GM03348 (cell line): ENCODE measurements at places on chromosomes 11 and 22.

GRCh38 chr11:118251858-118252652 lies at the start of gene MPZL3:
Gene MPZL3, minus strand, starts transcription at chr11:118252365. Its CDS starts 71 bp downstream, at chr11:118252294.
- DNase-seq, result peak; percentile 41

GRCh38 chr11:10845589-10845988 lies 12.3 kb downstream of the ZBED5 start:
- DNase-seq, result peak; percentile 13

GRCh38 chr11:31246451-31247165 lies 122.9 kb downstream of the DCDC1 start:
- no peak for DNase-seq

GRCh38 chr11:104328512-104328907 lies 164.6 kb upstream of the PDGFD start:
- no peak for DNase-seq

- no peak for DNase-seq
Observed at GRCh38 chr11:13347901-13348300, 70.3 kb downstream of the BMAL1 start.

DNA sequence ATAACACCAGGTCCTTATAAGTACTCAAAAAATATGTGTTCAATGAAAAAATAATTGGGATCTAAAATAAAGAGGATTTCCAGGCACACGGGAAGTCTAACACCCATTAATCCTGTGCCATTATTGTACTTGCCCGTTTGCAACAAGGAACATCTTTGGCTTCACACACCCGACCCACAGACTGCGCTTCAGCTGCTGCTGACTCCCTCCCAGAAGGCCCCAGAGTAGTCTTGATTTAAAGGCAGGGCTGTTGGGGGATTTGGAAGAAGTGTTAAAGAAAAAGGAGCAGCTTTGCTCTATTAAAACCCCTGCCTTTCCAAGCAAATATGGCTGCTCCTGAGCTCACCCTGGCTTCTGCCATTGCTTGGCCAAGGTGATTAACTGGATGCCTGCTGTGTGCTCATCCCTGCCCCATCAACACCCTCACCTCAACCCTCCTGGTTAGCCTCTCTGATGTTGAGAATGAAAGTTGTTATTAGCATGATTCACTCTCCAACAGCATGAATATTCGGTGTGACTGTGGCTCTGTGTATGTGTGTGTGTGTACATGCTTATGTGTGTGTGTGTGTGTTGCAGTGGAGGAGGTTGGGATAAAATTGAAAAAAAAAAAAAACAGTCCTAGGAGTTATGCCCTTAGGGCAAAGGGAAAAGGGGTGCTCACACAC lies 76.1 kb downstream of the KIRREL3 start:
- DNase-seq, result no peak

DNA sequence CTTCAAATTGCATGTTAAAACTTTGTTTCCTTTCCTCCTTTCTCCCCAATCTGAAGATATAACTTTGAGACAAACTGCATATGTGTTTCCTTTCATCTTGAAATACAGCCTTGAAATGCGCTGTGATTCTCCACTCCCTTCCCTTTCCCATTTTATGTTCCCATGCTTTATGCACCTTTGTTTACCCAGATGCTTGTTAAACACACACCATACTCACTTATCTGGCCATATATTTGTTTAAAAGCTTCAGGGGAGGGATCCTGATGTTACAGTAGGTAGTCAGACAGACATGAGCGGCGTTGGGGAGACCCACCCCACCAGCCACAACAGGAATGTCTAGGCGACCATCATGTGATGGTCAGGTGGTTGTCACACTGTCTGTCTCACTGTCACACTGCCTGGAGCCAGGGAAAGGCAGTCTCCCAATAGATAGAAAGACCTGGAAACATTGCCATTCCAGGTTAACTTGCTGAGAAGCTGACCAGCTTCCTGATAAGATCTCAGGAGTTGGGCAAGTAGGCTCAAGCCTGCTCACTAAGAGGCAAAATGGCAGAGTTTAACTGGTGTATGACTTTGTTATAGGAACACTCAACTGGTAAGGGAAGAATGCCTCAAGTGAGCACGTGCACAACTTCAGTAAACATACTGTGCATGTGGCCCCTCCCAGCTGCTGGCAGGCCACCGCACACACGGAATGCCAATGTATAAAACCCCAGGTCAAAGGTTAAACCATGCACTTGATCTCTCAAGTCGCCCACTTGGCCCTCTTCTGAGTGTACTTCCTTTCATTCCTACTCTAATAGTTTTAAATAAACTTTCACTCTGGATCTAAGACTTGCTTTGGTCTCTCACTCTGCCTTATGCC lies 23.5 kb upstream of the MSANTD2 start:
- DNase-seq, result no peak

- DNase-seq, result no peak
Observed at GRCh38 chr11:18011633-18012032, 1.2 kb downstream of the SERGEF start.
